ENCODE measurements at places on chromosomes 2 and 18.

- DNase-seq = no peak
Measured at GRCh38 chr18:12532661-12533060, 124.9 kb downstream of the PRELID3A start.

DNA sequence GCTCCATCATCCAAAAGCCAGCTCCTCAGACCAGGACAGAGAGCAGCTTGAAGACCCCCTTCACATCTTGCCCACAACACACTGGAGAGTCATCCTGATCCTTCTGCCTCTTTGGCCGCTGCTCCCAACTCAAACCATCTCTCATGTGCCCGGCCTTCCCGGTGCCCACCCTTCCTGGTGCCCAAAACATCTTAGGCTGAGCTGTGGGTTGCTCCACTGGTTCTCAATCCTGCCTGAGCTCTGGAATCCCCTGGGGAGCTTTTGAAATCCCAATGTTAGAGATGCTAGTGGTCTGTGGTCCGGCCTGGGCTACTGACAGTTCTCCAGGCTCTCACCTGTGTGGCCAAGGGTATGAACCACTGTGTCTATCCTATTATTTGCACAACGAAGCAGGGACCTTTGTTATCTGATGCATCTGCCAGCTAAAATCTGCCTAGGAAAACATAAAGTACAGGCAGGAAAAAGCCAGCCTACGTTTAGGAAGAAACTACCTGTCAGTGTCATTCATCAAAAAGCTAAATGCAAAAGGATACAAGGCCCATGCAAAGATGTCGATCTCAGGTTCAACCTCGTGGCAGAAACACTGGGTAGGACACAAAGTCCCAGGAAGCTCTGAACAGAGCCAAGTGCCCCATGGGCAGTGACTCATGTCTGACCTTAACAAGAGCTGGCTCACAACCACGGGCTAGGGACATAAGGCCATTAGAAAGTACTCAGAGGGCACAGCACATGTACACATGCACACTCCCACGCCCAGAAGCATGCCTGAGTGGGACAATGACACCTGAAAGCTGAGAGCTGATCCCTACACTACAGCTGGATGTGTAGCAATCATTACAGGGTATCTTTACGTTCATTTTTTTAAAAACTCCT is 30.8 kb downstream of the TBC1D8 start:
- DNase-seq = peak; percentile 58

- DNase-seq = no peak
Measured at GRCh38 chr2:221524158-221524557, 47.9 kb downstream of the EPHA4 start.

DNA sequence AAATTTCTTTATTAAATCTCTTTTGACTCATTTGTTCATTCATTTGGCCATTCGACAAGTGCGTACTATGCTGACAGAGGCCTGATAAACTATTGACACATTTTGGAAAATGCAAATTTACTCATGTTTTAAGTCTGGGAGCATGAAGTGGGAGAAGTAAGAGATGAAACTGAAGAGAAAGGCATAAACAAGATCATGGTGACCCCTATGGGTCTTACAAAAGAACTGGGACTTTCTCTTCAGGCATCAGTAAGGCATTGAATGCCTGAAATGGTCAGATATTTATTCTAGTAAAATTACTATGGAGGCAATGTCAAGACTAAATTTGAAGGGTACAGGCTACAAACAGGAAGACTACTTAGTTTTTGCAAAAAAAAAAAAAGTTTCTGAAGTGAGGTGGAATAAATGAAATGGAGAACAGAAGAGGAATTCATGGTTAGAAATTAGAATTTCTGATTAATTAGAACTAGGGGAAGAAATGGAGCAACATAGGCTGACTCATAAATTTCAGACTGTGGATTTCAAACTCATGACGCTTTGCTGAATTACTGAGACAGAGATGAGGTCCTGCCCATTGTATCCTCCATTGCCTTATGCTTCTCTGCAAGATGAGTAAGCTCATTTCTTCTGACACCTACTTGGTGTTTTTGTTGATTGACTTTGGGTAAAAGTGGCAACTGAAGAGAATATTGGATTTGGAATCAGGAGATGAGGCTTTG is 32.7 kb downstream of the VSNL1 start:
- DNase-seq = no peak

- no peak for DNase-seq
Measured at GRCh38 chr2:7930800-7931635, 750.8 kb upstream of the ID2 start.

DNA sequence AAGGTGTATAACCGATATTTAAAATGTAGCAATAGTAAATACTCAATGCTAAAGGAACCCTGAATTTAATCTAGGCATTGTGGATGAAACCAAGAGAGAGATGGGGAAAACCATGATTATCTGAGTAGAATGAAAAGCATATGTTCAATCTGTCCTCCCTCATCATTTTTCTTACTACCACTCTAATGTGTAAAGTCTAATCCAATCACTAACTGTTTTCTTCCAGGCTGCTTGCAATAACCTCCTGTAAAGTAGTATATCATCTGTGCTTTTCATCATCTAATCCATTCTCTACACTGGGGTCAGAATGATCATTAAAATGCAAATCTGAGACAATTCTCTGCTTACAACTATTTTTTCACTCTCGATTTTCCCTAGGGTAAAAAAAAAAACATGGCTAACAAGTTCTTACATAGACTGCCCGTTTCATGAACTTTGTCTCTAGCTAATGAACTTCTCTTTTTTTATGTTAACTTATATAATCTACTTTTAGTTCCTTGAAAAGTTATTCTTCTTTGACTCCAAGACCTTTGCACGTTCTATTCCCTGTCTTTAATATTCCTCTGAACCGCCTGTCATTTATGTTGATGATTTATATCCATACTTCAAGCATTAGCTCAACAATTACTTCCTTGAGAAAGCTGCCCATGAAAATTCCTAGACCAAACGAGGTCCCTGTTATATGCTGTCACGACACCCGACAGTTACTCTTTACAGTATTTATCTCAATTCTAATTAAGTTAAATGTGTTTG is 94.7 kb upstream of the SLC8A1 start:
- no peak for DNase-seq

DNA sequence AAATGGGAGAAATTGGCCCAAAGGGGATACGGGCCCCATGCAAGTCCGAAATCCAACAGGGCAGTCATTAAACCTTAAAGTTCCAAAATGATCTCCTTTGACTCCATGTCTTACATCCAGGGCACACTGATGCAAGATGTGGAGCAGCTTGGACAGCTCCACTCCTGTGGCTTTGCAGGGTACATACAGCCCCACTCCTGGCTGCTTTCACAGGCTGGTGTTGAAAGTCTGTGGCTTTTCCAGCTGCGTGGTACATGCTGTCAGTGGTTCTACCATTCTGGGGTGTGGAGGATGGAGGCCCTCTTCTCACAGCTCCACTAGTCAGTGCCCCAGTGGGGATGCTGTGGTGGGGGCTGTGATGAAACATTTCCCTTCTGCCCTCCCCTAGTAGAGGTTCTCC is 8.6 kb upstream of the TMX3 start:
- DNase-seq = no peak

- DNase-seq = no peak
Measured at GRCh38 chr2:154908327-154908726, 209.8 kb downstream of the KCNJ3 start.

DNA sequence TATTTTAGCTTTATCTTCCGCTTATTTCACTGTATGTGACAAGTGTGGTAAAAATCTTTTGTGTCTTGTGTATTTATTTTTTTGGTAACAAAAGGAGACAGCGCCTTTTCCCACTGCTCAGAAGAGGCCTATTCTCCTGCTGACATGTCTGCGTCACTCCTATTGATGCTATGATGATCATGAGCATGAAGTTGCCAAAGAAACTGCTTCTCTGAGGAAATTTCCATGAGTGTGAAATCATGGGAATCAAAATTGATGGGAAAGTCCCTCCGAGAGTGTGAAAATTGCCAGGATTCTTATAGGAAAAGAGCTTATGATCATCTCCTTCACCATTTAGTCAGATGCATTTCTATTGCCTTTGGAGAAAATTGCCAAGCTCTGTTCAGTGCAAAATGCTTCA is 36.5 kb upstream of the DARS1 start:
- no peak for DNase-seq

GRCh38 chr18:76667603-76668002 is 154.8 kb upstream of the ZNF236 start:
- no peak for DNase-seq

DNA sequence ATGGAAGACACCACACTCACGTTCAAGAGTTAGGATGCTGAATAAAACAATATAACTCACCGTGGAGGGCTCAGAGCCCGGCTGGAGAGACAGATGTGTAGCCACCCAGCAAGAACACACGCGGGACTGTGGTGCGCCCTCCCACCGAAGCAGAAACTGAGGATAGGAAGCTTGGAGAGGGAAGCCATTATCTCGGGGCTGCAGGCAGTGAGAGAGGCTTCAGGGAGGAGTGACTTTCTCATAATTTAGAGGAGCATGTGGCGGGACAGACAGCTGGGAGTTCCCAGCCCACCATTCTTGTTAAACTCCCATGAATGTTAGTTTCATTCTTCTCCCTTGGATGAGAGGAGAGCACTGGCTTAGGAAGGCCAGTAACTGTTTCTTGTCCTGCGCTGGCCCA is 96.4 kb downstream of the MAPRE2 start:
- no peak for DNase-seq

- no peak for DNase-seq
Measured at GRCh38 chr2:227204452-227204851, 40.0 kb downstream of the COL4A3 start.

DNA sequence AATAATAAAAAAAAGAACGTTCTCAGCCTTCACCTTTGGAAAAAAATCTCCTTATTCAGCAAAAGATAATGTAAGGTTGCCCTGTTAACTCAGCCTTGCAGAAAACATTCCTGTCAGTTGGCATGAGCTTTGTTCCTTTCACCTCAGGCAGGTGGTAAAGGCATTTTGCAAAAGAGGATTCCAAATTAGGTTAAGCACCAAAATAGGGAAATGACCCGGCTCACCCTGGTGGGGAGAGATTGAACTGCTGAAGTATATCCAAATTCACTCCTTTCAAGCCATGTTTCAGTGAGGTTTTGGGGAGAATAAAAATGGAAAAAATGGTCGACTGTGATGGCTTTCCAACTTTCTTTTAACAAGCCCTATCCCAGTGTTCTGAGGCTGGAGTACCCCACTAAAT is 1988.8 kb upstream of the PIK3C3 start:
- no peak for DNase-seq

DNA sequence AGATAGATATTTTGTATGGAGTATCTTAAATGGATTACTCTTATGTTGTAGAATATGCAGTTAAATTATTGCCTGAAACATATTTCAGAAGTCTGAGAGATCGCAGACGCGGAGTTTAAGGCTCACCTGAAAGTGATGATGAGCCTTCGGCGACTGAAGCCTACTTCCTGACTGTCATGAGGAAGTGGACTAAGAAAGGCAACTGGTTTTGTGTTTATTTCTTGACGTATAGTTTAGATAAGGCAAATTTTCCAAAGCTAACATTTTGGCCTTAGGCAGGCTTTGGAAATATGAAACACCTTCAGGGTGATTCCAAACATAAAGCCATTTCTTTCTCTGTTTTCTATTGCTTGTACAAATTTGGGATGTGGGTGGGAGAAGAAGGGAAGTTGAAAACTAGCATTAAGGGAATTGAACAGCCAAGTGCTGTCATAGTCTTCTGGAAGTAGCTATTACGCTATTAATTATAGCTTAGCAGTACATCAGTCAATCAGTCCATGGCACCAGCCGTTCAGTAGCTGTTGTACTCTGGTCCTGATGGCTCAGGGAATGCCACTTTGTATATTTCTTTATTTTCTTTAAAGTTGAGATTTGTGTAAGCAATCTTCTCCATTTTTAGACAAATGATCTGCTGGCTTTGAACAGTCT is 1.5 kb downstream of the GRHL1 start:
- no peak for DNase-seq

- DNase-seq = no peak
Measured at GRCh38 chr18:54684784-54685183, 93.7 kb downstream of the DYNAP start.

DNA sequence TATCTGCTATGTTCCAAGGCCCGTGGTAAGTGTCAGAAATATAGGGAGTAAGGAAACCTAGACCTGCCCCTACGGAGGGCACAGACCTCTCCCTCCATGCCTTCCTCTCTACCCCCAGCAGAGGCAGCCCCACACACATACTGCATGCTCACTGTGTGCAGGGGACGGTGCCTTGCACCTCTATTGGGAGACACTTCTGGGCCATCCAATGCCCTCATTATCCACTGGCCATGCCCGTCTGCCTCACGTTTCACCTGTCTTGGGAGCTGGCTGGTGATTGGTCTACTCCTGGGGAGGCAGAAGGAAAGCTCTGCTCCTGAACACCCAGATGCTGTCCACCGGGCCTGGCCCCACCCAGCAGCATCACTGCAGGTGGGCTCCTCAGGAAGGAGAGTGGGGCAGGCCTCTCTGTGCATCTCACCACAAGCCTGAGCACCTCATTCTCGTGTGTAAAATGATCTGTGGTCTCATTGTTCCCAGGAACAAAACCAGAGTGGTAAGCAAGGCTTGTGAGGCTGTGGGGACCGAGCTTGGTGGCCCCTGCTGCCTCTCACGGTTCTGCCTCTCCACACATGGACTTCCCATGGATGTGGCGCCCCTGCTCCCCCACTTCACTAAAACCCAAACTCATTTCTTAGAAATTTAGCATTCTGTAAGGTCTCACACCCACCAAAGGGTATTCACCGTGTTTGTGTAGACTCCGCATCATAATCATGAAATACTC is 312.5 kb upstream of the HS6ST1 start:
- no peak for DNase-seq

- DNase-seq = no peak
Measured at GRCh38 chr2:241885291-241885945, 15.9 kb downstream of the RTP5 start.

DNA sequence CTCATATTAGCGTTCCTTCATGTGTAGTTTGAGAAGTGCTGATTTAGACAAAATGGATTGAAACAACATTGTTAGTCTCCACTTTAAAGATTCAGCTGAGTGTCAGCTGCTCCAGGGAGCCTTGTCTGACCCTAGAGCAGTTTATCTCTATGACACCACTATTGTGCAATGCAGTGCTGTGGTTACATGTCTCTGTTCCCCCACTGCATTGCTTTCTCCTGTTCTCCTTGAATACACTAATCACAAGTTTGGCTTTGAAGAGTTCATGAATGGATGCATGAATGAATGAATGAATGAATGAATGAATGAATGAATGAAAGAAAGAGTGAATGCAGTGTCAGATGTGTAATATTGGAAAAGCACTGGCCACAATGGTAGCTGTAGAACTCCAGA is 38.3 kb downstream of the GCG start:
- no peak for DNase-seq

GRCh38 chr18:5419601-5420000 is 124.1 kb upstream of the ZBTB14 start:
- no peak for DNase-seq

All from HS-5 (cell line).